ENCODE measurements at places on chromosomes 3 and 15.

- DNase-seq, result no peak
Measured at GRCh38 chr3:155746703-155747102, 1.8 kb upstream of the PLCH1 start.

DNA sequence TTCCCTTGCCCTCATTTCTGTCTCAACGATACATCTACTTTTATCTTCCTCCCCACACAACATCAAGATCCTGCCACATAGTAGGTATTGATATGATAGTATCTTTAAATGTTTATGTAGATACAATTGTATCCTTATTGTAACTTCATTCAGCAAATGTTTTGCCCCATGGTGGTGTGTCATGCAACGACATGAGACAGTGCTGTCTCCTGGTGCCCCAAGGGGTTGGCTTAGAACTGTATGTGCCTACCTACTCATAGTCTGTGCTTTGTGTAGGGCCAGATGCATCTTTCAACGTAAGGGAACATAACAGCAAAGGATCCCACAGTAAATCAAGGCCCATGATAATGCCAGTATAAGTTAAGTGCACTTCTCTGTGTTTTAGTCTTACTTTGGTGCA is 2.8 kb upstream of the CD47 start:
- no peak for DNase-seq

- no peak for DNase-seq
Measured at GRCh38 chr3:178112134-178112533, 424.1 kb upstream of the KCNMB2 start.

GRCh38 chr3:197218210-197218609 is 80.2 kb downstream of the DLG1 start:
- no peak for DNase-seq

DNA sequence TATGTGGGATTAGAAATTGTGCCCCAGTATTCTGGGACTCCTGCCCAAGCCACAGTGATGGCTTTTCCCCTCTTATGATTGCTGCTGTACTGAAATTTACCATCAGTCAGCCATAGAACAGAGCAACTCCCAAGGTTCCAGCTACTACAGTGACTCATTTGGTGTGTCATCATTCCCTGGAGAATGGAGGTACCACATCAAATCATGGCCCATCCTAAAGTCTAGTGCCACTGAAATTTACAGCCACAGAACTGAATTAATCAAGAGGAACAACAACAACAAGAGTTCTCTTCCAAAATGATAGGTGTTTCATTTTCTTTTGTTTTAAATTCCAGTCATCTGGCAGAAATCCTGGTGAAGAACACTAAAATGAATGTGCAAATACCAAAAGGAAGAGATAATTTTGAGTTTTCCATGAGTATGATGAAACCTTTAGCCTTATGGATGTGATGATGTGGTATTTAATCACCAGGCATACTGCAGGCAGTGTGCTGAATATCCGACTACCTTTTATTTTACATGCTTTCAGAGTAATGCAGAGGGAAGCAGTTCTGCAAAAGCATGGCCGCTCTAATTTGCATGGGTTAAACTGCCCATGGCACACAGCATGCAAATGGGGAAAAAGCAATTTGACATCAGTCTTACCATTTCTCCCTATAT is 75.6 kb upstream of the SLC2A2 start:
- DNase-seq, result peak; percentile 74

GRCh38 chr3:43728476-43728875 is 37.7 kb downstream of the ABHD5 start:
- no peak for DNase-seq

DNA sequence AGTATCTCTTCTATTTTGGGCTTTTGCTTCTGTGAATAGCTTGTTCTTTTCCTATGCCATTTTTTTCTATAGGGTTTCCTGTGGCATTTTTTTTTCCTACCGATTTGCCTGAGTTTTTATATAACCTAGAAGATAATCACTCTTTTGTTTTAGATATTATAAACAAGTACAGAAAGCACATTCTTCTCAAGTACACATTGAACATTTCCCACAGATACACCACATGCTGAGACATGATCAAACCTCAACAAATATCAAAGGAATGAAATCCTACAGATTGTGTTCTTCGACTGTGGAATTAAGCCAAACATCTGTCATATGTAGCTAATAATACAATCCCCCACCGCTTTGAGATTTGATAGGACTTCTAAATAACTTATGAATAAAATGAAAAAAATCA is 9.1 kb upstream of the FEM1B start:
- no peak for DNase-seq

DNA sequence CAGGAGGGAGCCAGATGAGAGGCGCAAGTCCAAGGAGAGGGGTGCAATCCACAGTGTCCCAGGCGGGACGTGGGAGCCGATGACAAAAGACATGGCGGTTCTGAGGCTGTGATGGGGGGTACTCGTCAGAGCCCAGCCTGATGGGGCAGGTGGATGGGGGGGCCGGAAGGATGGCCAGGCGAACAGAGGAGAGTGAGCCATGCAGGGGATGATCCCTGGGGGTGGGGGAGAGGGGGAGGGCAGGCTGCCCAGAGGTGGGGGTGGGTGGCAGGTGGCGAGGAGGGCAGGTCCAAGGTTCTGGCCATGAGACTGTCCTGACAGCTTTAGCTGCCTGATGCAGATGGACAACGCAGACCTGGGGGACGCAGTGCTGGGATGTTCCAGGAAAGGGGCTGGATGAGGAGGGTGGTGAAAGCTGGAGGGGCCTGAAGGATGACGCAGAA is 8.9 kb upstream of the CSPG4 start:
- no peak for DNase-seq

DNA sequence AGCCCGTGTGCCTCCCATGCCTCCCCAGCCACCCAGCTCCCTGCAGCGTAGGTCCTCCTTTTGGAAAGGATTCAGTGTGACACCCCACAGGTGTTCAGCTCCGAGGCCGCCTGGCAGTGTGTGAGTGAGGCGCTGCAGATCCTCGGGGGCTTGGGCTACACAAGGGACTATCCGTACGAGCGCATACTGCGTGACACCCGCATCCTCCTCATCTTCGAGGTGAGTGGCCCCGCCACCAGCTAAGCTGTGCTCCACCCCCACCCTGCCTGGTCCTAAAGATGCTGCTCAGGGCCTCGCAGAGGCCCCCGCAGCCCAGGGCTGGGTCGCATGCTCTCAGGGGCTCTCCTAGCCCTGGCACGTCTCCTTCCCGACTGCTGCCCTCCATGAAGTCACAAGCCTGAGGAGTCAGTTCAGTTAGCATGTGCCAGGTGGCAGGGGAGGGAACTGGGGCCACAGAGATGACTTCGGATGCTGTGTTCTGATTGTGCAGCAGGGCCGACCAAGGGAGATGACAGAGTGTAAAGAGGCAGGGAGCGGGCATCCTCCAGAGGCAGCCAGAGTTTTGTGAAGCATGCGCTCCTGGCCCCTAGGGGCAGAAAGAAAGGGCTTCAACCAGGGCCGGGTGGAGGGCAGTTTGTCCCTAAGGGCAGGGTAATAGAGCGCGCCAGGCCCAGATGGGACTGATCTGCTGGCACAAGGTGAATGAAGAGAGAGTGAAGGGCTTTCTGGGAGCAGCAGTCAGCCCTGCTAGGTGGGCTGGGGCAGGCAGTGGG is 26.8 kb downstream of the ACAD9 start:
- DNase-seq, result no peak

DNA sequence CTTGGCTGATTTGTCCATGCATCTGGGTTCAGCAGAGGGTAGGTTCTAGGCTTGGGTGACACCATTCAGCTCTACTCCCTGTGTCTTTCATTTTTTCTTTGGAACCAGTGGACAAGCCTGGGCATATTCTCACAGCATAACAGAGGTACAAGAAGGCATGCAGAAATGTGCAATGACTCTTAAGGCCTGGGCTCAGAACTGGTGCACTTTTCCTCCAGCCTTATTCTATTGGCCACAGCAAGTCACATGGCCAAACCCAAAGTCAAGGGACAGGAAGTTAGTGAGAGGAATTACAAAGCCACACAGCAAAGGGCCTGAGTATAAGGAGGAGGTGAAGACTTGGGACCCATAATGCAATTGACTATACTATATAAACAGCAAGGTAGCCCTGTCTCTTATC is 200.9 kb upstream of the CTDSPL start:
- DNase-seq, result no peak

DNA sequence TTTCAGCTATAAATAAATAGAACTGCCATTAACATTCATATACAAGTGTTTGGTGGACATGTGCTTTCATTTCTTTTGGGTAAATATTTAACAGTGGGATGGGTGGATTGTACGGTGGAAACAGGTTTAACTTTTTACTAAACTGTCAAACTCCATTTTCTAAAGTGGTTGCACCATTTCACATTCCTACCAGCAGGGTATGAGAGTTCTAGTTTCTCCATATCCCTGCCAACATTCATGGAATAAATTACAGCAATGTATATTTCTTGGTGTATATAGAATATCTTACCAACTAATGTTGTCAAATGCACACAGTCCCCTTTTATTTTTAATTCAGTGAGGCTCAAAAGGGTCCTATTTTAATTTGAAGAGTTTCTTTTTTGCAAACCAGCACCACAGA is 71.3 kb upstream of the CTXND1 start:
- DNase-seq, result no peak

- no peak for DNase-seq
Measured at GRCh38 chr3:193830791-193831191, 237.8 kb downstream of the OPA1 start.

GRCh38 chr15:100049936-100050876 is 291.6 kb downstream of the ADAMTS17 start:
- DNase-seq, result no peak

GRCh38 chr3:131350506-131350905 is 31.1 kb upstream of the NUDT16 start:
- no peak for DNase-seq

DNA sequence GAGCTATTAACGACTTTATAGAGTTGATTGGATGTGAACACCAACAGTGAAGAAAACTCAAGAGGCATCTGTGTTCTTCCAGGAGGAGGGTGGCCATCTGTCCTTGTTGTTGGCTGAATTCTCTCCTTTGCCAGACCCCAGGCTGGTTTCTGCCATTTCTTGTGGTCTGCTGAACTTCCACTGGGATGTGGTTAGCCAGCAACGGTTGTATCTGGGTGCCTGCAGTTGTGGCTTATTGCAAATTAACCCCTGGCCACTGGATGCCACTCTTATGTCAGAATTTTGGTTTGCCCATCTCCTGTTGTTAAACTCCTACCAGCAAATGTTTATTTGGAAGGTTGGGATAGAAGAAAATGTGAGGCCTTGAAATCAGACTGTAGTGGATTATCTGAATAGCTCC is 163.6 kb upstream of the TBC1D5 start:
- no peak for DNase-seq

DNA sequence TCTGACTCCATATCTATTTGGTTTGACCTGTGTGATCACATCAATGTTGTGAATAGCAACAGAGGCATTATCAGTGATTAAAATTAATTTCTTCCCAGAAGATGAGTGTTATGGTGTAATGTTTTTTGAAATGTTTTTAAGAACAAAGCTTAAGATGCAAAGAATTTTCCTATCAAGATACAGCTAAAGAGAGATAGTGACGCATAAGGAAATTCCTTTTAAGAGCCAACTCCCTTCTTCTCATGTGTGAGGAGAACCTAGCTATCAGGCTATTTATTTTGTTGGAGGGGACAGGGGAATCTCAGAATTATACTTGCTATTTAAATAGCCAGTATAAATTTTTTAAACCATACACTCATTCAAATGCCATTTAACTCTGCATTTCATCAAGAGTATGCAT is 71.3 kb downstream of the COL8A1 start:
- no peak for DNase-seq

DNA sequence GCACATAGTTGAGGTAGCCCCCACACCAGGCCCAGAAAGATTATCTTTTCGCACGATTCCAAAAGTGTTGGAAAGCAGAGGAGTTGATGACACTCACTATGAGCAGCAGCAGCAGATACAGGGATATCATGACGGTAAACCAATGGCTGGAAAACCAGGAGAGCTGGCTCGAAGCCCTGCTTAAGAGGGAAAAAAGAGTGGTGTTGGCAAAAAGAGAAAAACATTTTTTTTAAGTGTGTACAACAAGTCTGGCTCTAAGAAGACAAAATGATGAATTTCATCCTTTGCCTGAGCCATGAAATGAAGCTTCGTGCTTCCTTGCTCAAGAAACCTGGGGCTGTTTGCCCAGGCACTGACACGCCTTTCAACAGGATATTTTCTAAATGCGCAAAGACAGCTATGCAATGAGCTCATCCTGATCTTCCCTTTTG is 27.3 kb downstream of the PARP16 start:
- DNase-seq, result no peak

DNA sequence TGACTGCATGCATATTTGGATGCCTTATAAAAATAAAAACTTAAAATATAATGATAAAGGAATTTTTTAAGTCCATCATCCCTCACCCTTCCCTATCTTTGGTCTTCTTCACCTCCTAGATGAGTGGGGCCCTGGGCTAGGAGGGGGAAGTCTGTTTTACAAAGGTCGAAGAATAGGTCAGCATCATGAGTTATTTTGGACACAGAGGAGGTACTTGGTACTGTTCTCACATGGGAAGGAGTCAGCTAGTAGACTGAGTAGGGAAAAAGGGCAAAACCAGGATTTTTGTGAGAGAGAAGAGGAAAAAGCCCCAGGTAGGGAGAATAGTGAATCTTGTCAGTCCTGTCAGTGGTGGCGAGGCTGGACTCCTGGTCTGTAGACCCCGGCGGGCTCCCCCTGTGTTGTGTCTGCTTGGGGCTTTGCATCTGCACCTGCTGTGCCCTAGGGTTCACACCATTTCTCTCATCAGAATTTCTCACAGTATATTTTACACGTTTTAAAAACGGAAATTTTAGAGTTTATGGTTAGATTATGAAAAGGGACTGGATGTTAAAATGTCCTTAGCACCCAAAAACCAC is 17.2 kb downstream of the GCSAM start:
- no peak for DNase-seq

DNA sequence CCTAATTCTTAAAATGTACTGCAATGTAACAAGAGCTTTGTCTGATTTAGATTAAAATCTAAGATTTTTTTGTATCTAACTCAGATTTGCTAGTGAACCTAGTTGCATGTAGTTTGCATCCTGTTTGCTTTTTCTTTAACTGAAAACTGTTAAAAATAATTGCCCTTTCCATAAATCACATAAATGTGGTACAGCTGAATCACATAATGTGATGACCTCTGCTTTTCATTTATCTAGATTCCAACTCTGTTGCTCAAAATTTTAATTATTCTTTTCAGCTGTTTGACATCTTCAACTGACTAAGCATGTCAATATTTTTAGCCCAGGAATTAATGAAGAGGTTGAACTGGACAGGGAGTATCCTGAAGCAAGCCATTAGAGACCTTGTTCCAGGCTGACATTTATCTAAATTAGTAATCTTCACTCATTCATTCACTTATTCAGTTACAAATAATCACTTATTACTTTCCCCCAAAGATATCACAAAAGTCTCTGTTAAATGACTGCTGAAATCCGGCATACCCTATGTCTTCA is 101.9 kb upstream of the PLXND1 start:
- no peak for DNase-seq

GRCh38 chr15:72285402-72285801 is 13.0 kb upstream of the PARP6 start:
- DNase-seq, result no peak

DNA sequence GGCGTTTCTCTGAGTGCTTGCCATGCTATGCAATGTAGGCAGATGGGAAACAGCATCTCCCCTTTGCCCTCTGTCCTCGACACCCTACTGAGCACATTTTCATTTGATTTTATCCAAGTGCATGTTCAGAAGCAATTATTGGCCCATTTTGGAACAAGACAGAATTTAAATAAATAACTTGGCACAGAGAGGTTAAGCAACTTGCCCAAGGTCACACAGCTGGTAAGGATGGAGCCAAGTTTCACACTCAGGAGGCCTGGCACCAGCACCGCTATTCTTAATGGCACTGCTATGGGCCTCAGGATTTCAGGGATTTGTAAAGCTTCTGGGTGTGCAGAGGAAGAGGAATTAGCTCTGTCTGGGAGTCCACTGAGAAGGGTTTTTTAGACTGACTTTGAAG is 2.5 kb upstream of the GRIP2 start:
- DNase-seq, result no peak

Measured in brain microvascular endothelial cell (primary cell).